ENCODE measurements at places on chromosomes 4 and X.

GRCh38 chr4:118086344-118086743 lies 52.1 kb downstream of the NDST3 start:
- no peak for DNase-seq

DNA sequence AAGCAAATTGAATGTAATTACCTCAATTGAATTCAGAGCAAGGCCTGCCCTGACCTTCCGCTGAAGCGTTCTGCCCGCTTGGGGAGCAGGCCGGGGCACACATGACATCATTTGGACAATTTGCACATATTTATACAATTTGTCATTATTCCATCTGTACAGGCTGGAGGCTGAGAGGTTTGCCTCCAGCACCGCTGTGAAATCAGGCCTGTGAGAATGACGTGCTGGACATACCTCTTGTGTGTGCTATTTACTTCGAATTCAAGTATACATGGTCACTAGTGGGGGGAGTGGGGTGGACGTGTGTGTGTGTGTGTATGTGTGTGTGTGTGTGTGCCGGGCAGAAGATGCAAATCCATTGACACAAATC lies 285.6 kb downstream of the SHOX start:
- no peak for DNase-seq

GRCh38 chrX:8971116-8971515 lies 62.8 kb downstream of the FAM9B start:
- DNase-seq: no peak

DNA sequence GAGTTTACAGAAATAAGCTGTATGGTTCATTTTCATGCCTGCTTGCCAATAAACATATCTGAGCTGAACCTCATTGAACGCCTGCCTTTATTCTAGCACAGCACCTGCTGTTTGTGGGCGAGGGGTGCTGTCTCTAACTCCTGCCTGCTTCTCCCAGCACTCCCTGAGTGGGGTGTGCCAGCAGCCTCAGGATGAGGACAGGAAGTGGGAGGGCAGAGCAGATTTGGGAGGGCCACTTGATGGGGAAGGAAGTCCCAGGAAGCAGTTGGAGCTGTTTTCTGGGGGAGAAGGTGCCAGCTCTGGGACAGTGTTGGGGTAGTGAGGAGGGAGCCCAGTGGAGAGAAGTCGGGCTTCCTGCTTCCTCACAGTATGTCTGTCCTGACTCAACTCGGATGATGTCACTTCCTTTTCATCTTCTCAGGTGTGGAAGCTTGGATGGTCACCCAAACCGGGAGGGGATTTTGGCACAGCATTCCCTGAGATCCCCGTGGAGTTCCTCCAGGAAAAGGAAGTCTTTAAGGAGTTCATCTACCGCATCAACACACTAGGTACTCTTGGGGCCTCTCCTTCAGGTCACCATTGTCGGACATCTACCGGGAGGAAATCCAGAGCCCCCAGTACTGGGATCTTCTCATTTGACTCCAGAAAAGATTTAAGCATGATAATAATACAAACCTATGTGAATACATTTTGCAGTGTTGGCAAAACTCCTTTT lies 29.0 kb upstream of the MSANTD1 start:
- DNase-seq: no peak

DNA sequence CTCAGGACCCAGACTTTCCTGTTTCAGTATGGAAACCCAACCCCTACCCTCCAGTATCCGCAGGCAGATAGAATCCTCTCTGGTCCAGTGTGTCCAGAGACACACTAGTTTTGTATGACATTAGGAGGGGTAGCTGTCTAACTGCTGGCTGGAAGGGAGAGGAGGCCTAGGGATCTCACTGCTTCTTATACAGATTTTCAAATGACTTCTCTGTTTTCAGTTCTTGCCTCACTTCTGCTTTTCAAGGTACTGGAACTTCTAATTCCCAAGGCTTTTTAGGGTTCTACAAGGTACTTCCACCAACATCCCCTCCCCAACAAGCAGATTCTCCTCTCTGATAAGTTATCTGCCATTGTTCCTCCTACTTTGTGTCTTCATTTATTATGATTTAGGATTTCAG lies 6.1 kb downstream of the SGCB start:
- no peak for DNase-seq

- no peak for DNase-seq
These were observed 130.6 kb upstream of the GLRA2 start for GRCh38 chrX:14398725-14399124.

GRCh38 chrX:84666086-84666485 lies 163.8 kb upstream of the HDX start:
- DNase-seq: no peak

DNA sequence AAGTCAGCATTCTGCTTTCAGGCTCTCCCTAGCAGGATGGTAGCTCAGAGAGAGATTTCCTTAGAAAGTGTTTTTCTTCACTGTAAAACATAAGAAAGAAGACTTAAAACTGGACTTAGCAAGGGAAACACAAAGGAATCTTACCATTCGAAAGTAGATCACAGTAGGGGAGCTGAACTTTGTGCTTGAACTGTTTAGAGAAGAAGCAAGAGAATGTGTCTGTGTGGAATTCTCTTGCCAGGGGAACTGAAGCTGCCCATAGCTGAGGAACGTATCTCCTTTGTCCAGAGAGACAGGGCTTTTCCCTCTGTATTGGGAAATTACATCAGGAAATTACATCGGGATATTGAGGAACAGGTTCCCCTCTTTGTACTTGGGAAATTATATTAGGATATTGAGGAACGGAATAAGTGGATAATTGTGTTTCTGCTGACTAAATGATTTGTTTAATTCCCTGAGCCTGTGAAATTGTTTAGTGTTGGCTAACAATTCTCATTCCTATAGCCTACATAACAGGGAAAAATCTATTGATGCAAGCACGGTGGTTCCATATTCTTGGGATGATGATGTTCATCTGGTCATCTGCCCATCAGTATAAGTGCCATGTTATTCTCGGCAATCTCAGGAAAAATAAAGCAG lies 21.2 kb downstream of the SRD5A3 start:
- DNase-seq: no peak

DNA sequence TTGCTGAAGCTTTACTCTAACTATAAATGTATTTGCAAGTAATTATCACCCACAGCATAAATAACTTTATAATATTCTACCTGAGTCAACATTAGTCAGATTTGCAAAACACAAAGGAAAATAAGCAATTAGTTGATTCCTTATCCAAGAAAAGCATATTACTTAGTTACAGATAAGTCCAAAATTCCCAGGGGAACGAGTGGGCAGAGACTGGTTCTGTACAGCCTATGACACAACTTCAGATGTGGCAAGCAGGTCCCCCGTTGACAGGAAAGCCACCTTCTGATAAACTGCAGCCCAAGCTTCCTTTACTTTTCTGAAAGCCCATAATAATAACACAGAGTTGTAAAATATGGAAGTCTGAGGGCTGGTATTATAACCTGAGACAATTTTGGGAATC lies 62.4 kb upstream of the NDP start:
- DNase-seq: no peak

GRCh38 chr4:15104825-15105224 lies 102.5 kb downstream of the CPEB2 start:
- DNase-seq: no peak

DNA sequence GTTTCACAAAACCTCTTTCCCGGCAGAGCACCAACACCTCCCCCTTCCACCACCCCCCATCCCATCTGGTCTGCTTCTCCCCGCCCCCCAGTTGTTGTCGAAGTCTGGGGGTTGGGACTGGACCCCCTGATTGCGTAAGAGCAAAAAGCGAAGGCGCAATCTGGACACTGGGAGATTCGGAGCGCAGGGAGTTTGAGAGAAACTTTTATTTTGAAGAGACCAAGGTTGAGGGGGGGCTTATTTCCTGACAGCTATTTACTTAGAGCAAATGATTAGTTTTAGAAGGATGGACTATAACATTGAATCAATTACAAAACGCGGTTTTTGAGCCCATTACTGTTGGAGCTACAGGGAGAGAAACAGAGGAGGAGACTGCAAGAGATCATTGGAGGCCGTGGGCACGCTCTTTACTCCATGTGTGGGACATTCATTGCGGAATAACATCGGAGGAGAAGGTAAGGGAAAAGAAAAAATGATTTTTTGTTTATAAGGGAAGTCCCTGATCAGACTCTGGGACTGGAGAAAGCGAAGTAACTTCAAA lies at the start of gene PDGFRA:
PDGFRA (plus strand) TSS at position 333 of the 541 bp plus-strand sequence. CDS start 29,476 bp downstream, outside the sequence.
- DNase-seq: no peak

- no peak for DNase-seq
These were observed 12.4 kb downstream of the CLCN4 start for GRCh38 chrX:10169175-10169574.

DNA sequence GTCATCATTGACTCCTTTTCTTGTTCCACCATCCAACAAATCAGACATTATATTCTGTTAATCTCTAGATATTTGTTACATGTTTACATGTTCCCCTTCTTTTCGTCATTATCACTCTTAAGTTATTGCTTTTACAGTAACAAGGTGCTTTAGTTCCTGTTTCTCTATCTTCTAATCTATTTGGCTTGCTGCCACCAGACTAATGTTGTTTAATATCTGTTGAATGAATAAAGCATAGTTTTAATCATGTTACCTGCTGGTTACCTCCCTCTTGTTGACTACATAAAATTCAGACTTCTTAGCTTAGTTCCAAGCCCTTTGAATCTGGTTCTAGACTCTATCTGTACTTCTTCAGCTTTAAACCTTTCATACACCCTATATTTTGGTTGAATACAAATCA lies 129.8 kb upstream of the TRIM2 start:
- no peak for DNase-seq

DNA sequence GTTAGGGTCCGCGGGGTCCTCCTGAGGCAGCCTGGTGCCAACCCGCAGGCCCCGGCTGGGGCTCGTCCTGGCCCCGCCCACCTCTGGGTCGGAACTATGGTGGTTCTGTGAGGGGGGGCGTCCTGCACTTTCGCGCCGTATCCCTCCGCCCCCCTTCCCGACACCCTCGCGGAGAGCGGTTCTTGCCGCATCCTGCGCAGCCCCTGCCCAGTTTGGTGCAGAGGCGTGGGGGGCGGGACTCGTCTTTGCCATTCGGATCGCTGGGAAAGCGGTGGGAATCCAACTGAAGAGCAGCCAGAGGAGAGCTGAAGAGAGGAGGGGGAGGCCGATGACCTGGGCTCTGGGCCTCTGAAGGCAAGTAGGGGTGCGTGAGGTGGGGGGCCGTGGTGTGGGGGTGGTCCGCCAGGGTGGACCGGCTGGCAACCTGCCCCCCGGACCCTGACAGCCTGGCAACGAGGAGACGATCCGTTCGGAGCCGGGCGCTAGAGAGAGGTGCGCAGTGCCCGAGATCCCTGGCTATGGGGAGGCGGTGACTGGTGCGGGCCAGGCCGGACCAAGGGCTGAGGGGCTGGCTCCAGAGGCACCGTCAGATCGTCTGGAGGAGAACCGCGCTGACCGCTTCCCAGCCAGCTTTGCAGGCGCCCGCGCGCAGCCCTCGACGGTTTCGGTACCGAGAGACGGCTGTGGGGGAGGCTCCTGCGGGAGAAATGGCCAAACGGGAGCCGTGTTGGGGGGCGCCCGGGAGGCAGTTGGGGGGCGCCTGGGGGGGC lies at the start of gene GPRASP1:
GPRASP1 (plus strand) TSS at position 242 of the 770 bp plus-strand sequence. CDS start 2,431 bp downstream, outside the sequence.
- DNase-seq: peak; percentile 21

DNA sequence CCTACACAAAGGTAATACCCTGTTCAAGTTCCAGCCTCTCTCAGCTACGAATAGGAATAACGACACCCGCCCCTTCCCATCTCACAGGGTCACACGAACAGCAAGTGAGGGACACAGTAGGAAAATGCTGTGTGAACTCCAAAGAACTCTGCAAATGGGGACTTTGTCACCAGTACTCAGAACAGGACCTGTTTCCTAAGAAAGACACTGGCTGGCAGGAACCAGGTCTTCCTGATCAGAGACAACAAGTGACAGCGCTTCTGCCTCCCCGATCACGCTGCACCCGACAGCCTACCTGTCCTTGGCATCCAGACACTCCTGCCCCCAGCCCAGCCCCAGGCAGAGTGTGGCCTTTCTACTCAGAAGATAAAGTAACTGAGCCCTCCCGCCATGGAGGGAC lies 14.2 kb downstream of the DCTD start:
- no peak for DNase-seq

DNA sequence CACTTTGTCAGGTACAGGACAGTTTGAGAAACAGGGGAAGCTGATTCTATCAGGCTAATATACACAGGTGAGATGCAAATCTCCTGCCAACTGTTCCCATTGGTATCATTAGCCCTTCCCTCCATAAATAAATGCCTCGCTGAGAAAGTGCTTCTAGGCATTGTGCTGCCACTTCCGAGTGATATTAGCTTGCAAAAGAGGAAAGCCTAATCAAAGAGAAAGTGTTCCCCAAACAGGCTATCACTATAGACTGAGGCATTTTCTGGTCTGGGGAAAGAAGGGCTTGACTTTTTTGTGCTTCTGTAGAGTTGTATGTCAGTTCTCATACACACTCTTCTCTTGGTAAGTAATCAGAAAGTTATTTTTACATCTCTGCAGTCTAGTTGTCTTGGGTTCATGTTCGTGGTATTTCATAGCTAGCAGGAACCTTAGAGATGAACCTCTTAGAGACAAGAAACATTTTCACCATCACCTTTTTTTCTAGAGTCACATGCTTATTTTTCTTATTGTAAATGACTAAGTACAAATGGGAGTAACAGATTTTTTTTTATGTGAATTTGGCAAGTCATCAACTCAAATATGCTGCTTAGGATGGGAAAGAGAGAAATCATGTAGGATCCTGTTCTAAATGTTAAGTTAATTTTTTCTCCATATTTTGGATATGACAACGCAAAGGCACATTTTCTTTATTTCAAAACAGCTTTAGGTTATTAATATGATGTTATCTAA lies 1009.8 kb downstream of the ADGRL3 start:
- DNase-seq: no peak

DNA sequence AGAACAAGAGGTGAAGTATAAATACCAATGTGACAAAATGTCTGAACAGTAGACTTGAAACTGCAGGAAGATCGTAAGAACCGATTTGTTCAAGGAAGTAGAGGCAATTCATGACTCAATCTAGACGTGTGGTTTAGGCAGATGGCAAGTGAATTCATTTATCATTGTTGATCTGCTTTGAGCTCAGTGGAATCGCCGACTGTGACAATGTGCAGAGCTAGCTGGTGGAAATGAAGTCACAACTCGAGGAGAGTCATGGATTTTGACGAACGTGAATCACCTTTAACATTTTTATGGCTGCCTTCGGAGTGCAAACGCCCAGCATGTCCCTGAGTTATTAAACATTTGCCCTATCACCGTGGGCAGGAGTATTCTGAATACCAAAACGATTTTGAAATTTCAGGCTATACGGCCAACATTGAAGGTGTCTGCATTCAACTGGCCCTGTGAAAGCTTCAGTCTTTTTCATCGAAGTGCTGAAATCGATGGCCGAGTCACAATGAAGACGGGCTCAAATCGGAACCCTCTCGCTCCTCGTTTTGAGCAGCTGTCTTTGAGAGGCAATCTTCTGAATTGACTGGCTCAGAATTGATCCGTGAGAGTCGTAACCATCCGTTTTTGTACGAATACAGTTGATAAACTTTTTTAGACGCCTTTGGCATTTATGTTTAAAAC lies 689 bp upstream of the OGT start:
- no peak for DNase-seq

DNA sequence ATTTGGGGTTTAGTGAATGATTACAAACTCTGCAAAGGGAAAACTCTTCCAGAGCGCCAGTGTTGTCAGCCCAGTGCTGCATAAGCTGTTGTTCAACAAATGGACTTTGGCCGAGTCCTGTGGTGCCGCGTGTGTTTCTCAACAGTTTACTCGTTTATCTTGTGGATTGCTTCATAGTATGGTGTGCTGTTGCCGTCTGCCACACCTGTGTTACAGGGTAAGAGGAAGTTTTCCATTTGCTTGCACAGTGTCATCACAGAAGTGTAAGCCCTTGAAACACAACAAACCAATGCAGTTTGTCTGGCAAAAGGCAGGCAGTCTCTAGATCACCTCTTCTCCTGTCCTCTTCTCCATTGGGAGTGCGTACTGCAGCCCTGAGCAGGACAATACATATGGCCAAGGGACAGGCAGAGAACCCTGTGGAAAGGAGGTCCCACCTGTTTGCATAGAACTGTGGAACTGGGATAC lies 66.3 kb downstream of the DCUN1D4 start:
- DNase-seq: no peak
